Activated B cell treated with CpG ODN at 0.5 μM for 24 hours (primary cell): ENCODE measurements at places on chromosomes 2 and 18.

GRCh38 chr2:69017080-69017479 lies 4.1 kb downstream of the ANTXR1 start:
- no peak for DNase-seq

DNA sequence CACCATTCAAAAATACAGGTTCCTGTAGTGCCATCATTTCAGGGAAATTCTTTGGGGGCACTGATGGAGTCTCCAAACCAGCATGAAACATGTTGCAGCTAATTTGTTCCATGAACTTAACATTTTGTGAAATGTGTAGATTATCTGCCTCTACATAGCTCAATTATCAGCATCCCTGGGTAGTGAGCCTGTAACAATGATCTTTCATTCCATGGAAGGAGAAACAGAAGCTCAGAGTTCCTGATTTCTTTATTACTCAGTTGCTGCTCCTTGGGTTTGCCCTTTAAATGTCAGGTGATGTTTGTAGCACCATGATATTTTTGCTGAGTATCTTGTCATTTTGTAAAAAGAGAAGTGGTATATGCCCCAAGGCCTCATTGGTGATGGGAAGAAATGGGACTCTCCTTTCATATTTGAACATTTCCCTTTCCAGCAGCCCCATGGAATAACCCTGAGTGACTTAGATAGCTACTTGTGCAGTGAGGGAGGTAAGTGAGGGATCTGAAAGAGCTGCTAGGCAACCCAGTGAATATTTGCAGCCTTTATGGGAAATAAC lies 146.9 kb downstream of the CERS6 start:
- no peak for DNase-seq

- no peak for DNase-seq
Measured at GRCh38 chr2:222169346-222169745, 129.5 kb downstream of the PAX3 start.

DNA sequence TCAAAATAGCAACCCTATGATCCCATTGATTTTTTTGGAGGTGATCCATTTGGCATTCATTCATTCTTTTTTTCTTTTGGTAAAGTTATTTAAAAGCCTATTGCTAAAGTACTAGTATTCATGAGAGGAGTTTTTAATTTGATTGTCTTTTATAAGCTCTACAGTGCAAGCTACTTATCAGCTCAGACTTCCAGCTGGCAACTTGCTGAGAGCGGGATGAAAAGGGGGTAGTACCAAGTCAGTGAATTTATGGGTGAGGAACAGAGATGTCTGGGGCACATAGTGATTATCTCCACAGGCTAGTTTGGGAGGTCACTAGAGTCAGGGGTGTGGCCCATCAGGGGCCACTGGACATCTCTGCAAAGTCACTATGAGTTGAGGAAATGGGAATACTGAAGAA lies 202.4 kb downstream of the PIK3C3 start:
- DNase-seq = no peak

DNA sequence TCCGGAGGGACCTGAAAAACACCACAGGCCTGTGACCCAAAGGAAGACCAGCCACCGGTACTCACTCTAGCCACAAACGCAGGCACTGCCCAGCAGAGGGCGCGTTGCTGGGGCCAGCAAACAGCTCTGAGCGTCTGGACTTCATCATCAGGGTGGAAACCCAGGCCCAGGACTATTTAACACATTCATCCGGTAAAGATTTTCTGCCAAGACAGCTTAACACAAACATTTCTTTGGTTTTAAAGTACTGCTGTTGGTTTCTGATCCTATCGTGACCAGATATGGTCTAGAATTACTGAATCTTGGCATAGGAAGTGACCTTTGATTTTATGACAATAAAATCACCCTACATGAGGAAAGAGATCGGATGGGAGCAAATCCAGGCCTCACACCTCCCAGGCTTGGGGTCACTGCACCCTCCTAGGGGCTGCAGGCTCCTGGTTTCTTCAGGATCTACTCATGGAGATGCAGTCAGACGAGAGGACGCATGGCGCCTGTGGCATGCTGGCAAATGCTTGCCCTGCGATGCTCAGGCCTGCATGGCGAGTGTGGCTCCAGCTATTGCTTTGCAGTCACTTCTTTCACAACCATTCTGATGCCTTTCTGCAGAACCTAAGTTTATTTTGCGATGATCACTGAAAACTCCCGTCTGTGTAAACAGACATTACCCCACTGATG lies 130.4 kb downstream of the COL4A4 start:
- no peak for DNase-seq

- DNase-seq = no peak
Measured at GRCh38 chr2:122236152-122236874, 480.9 kb downstream of the TSN start.

- no peak for DNase-seq
Measured at GRCh38 chr2:241302759-241303651, 12.5 kb downstream of the HDLBP start.

GRCh38 chr2:181378491-181378890 lies 78.7 kb upstream of the ITGA4 start:
- DNase-seq = no peak

DNA sequence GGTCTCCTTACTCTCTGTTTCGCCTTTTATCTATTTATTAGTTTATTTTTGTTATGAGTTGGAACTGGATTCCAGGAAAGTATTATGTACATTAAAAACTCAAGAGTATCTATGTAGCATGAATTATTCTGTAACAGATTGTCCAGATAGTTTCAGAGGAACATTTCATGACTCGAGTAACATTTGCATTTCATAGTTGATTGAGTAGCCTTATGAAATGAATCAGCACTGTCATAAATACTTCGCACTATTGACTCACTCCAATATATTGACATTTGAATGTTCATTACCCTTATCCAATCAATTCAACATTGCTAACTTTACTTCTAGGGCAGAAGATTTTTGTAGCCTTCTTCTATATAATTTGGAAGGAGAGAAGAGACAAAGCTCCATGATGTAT lies 11.3 kb upstream of the VRK2 start:
- no peak for DNase-seq

GRCh38 chr2:34176693-34177092 lies 577.6 kb upstream of the FAM98A start:
- no peak for DNase-seq

DNA sequence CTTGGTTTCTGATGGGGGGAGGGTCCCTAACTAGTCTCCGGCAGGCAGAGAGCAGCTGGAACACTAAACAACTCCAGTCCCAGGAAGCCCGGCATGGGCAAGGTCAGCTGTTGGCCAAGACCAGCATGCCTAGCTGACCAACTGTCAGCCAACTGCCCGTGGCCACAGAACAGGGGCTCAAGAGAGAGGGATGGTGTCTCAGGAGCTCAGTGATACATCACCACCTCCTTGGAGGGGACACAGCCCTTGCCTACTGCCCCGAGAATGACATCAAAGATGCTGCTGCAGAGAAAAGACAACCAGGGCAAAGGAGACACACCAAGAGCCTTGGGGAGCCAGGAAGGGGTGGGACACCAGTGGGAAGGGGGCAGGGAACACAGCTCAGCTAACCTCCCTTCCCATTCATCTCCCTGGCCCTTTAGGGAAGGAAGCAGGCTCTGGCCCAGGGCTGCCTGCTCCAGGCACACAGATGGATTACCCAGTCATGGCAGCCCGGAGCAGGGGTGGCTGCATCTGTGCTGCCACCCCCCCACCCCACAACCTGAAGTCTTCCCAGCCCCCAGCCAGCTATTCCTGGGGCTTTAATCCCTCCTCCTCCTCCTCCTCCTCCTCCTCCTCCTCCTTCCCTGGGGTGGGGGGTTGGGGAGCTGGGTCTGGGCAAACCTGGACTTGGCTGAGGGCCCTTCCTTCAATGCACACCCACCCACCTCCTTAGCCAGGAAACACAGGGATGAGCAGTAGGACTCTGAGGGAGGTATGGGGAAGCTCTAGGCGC lies 1.9 kb downstream of the BIN1 start:
- DNase-seq = no peak

GRCh38 chr18:25019086-25019860 lies 332.7 kb downstream of the ZNF521 start:
- DNase-seq = no peak

GRCh38 chr2:39381653-39382052 lies 55.4 kb downstream of the MAP4K3 start:
- DNase-seq = no peak

- no peak for DNase-seq
Measured at GRCh38 chr2:121638333-121638732, 10.9 kb downstream of the CLASP1 start.

- DNase-seq = no peak
Measured at GRCh38 chr2:61898810-61899209, 6.7 kb upstream of the COMMD1 start.

- DNase-seq = no peak
Measured at GRCh38 chr2:72395096-72395495, 247.4 kb upstream of the CYP26B1 start.

- DNase-seq = no peak
Measured at GRCh38 chr18:27206411-27206810, 21.3 kb upstream of the CHST9 start.

DNA sequence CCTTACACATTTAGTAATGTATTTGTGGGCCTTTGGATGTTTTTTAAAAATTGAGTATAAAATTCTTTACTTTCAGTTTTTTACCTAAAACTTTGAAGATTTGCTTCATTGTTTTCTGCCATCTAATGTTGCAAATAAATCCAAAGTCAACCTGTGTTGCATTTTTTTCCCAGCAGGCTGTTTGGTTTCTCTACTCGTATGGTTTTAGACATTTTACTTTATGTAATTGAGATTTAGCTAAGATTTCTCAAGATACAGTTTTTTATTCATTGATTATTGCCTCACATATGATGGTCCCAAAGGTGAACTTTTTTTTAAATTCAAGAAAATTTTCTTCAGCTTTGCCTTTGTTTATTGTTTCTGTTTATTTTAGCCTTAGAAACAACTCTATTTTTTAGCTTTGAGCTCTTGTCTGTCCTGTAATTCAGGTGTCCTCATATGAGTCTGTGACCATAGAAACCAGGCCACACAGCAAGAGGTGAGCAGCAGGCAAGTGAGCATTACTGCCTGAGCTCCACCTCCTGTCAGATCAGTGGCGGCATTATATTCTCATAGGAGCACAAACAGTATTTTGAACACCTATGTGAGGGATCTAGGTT lies 53.4 kb upstream of the TBR1 start:
- no peak for DNase-seq
